ENCODE measurements at places on chromosomes 11 and 22.

GRCh38 chr11:62708793-62709192 is 1.3 kb downstream of the GNG3 start:
- no peak for DNase-seq

DNA sequence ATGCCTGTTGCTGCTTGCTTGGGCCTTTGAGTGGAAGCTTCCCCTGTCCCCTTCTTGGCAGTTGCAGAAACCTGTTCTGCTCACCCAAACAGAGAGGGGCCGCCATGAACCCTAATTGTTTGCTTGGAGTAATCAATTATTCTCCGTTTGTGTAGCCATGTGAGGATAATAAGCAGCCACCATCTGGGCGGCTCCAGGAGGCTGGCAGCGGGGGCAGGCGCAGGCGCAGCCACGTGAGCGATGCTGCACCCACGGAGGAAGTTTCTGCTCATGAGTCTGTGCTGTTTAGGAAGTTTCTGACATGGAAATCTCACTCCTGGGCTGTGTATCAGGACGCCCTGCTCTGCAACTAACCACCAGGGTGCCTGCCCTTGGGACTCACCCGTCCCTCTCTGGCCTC is 90.1 kb downstream of the MPPED1 start:
- DNase-seq = no peak

GRCh38 chr11:94049351-94049750 is 28.2 kb downstream of the HEPHL1 start:
- no peak for DNase-seq

DNA sequence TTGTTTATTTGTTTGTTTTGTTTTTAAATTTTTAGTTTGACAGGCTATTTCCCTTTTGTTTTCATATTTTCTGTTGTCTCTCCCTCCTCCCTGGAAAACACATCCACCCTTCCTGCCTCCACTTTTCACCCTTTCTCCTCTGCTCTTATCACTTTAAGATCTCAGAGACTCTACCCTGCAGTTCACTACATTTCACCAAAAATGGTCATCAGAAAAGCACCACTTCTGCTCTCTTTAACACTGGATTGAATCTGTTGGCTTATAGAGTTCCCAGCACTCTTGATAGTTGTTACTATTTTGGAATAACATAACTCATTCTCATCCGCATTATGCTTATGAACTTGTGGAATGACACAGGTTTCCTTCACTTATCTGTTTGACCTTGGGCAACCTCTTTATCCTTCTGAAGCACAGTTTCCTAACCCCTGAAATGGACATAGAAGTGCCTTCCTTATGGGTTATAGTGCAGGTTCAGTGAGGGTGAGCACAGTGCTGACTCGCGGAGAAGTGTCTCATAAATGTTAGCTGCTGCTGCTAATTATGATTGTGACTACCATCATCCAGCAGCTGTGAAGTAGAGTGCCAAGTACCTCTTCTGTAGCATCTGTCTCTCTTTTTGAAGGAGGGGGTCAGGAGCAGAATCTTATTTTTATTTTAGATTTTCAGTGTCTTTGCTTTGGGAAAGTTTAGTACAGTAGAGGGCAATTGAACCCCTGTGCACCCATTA is 15.0 kb downstream of the TEAD1 start:
- DNase-seq = no peak

- DNase-seq = no peak
These were observed 23.6 kb upstream of the MUC5B start for GRCh38 chr11:1199241-1199750.

DNA sequence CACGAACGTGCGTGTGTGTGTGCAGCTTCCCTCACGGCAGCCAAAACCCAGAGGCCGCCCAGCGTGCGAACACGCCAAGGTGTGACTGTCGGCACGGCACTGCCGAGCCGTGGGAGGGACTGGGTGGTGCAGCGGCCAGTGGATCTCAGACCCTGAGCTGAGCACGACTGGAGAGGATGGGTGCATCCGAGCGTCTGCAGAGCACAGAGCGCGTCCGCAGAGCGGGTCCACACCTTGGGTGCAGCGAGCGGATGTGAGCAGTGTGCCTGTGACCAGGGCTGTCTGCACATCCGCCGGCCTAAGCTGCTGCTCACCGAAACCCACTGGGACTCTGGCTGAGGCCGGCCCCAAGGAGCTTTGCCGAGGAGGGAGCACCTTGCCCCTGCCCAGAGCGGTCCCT is 22.7 kb downstream of the PTDSS2 start:
- DNase-seq = no peak

- no peak for DNase-seq
These were observed 35.1 kb upstream of the CUL5 start for GRCh38 chr11:107973641-107974040.

- DNase-seq = no peak
These were observed 23.7 kb upstream of the SLC35F2 start for GRCh38 chr11:107882095-107882820.

DNA sequence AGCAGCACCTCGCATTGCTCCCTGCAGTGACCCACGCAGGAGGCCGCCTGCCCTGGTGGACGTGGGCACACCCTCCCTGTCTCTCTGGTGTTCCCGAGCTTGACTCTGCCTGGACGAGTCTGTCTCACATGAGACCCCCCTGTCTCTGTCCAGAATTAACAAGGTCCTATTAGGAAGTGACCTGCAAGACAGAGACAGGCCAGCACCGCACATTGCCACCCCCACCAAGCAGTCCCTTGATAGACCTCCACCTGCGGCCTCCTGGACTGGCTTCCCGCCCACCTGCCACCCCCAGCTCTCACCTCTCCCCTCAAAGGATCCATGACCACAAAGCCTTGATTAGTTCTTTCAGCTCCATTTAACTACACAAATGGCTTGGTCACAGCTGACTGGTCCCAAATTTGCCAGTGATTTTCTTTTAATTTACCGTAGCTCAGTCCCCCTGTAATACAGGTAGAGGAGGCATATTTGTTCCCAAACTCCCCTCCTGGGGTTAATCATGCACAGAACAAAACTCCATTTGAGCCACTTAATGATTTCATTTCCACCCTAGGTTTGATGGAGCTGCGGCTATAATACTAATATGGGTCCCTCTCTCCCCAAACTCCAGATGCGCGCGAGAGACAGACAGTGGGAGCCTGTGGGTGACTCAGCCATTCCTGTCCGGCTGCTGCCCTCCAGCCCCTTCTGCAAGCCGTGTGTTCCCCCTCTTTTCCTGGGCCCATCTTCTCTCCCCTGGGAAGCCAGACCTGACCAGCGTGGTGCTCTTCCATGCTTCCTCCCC is 11.2 kb downstream of the SPATA19 start:
- no peak for DNase-seq

- no peak for DNase-seq
These were observed 2.7 kb upstream of the IGSF22 start for GRCh38 chr11:18728658-18729057.

DNA sequence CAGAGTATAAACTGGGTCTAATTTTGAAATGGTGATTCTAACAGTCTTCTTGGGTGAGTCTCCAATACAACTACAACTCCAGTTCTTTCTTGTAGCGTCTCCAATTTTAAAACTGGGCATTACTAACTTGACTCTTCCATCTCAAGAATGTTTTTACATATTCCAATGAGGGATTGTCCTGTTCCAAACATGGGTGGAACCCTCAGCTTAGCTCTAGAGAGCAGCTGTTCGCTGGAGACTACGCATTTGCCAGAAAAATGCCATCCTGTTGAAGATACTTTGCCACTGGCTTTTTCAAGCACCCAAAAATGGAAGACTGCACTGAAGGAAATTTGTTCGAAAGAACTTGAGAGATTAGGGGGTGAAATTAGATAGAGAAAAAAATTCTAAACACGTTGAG is 870.0 kb downstream of the NTM start:
- DNase-seq = no peak

GRCh38 chr11:128501008-128501407 is 86.3 kb downstream of the ETS1 start:
- DNase-seq = no peak

GRCh38 chr11:8658321-8659057 is 24.0 kb downstream of the TRIM66 start:
- peak; percentile 9 for DNase-seq

DNA sequence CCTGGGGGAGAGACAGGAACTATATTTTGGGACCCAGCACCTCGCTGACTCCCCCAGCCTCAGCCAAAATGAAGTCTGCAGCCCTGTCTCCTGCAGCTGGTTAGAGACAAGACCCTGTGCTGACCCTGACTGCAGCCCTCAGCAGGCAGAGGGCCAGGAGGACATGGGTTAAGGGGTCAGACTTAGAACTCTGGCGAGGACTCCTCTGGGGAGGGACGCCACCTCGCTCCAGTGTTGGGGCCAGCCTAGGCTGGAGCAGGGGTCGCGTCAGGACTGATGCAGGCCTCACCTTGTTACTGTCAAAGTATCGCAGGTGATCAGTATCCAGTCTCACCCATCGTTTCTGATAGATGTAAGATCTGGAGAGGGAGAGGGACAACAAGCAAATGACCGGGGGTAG is 36.9 kb upstream of the PDE2A start:
- no peak for DNase-seq

GRCh38 chr11:9203691-9204311 is 61.3 kb downstream of the DENND5A start:
- no peak for DNase-seq

- no peak for DNase-seq
These were observed 28.0 kb downstream of the MYEOV start for GRCh38 chr11:69321877-69322361.

DNA sequence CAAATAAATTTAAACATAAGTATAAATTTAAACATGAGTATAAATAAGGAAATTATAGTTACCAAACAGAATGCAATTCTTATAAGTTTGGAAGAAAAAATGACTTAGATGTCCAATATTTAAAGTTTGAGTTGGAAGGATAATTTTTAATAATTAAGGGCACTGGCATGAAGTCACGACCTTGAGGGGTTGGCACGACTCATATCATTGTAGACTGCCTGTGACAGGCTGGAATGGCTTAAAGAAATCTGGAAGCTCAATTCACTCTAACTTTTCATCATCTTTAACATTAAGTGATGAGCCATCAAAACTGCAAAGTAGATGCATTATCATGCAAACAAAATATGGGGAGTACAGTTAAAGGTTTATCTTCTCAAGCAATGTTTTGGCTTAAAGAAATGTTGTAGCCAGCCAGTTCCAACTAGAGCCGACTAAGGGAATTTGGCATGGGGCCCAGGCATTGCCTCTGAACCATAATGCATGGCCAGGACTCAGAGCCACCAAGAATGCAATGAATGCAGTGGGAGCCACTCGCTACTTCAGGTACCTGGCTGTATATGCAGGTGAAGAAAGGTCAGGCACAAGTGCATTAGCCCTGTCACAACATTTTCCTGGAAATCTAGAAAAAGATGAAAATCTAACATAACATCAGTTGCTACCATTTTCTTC is 33.4 kb downstream of the PGR start:
- no peak for DNase-seq

GRCh38 chr11:109077291-109077920 is 344.6 kb upstream of the C11orf87 start:
- DNase-seq = no peak

DNA sequence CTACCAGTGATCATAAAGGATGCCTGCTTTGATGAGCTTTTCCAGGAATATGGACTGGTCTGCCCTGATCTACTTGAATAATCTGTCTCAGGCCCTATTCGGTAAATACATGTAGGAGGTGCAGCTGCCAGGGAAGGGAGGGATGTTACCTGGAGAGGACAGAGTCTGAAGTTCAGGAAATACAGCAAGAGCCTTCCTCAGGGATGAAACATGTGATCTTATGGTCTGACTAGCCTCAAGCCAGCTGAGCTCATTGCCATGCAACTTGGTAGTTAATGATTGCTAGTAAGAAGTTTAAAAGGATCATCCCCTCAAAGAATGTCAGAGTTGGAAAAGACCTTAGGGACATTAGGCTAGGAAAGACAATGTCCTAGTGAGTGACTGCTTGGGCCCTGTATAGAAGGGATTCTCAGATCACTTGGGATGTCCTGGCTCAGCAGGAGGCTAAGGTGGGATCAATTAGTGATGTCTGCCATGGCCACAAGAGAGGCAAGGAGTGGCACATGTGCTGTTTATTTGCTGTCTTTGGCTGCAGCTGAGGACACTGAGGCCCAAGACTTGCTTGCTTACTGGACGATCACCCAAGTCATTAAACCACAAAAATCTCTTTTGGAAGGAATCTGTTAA is 18.5 kb downstream of the PTPRJ start:
- DNase-seq = no peak

GRCh38 chr22:32311551-32312071 is 46.1 kb upstream of the RFPL3 start:
- no peak for DNase-seq

GRCh38 chr11:55457641-55458040 is 89.9 kb downstream of the OR4A15 start:
- no peak for DNase-seq

DNA sequence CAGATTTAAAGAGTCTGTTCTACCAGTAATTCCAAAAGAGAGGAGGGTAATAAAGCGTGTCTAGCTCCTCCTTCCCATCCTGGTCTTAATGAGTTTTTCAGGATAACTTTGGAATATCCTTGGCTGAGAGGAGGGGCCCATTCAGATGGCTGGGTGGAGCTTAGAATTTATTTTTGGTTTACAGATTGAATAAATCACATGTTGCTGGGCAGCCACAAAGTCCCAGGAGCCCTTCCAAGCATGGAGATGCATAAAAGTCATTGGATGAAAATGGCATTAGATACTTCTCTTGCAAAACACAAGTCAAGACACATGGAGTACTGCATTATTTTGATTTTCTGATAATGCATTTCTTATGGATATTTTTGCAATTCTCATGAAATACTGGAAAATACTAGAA is 139.0 kb downstream of the TRPC6 start:
- no peak for DNase-seq

DNA sequence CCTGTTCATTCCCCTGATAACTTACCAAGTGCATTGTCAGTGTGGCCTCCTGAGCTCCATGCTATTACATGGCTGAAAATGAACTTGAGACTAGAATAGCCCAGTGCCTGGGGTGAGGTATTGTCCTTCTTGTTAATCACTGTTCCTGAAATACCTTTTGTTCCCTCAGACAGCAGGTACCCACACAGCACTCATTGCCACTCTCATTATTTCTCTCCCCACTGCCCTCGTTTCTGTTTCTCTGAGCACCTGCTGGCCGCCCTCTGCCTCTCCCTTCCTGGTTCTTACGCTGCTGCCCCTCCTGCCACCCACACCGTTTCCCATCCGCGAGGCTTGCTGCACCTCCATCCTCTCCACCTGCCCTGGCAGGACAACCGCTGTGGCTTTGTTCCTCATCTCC is 36.9 kb upstream of the RAB1B start:
- no peak for DNase-seq

DNA sequence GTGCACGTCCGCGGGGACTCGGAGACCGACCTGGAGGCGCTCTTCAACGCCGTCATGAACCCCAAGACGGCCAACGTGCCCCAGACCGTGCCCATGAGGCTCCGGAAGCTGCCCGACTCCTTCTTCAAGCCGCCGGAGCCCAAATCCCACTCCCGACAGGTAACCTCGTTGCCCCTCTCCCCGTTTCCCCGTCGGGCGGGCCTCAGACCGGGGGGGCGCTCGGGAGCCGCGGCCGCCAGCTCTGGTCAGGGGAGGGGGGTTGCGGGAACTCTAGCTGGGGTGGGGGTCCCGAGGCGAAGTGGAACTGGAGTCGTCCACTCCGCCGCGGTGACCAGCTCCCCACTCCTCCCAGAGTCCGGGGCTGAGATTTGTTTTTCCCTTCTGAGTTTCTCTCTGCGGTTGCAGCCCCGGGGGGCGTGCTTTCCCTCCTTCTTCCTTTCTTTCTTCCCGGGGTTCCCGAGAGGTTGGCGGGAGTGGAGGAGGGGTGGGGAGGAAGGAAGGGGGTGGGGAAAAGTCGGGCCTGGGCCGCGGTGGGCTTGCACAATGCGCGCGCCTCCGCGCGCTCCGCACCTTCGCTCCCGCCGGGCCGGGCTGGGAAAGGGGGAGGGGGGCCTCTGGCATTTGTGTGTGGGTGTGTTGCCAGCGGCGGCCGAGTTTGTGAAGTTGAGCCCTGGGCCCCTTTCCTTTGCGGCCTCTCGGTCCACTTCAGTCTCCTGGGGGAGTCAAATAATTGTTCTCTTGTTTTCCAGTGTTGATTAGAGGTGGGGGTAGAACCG is 952 bp downstream of the YAP1 start:
- peak; percentile 92 for DNase-seq

Measured in right lung (tissue), 10 donors.